ENCODE measurements at places on chromosomes 3 and 15.
A peak's percentile ranks its signal among the peaks of the same experiment; 100 is the strongest.

GRCh38 chr15:28952666-28953491 lies 67.1 kb downstream of the APBA2 start:
- DNase-seq = no peak

DNA sequence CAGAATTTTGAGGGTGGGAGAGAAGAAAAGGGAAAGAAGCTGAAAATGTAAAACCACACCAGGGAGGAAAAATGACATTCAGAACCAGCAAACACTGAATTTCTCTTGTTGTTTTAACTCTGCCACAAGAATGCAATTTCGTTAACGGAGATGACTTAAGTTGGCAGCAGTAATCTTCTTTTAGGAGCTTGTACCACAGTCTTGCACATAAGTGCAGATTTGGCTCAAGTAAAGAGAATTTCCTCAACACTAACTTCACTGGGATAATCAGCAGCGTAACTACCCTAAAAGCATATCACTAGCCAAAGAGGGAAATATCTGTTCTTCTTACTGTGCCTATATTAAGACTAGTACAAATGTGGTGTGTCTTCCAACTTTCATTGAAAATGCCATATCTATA lies 15.5 kb downstream of the GREM1 start:
- DNase-seq = no peak

GRCh38 chr3:61808526-61808925 lies 247.2 kb downstream of the PTPRG start:
- DNase-seq = no peak

GRCh38 chr3:192915722-192916121 lies 1.9 kb downstream of the MB21D2 start:
- no peak for DNase-seq

DNA sequence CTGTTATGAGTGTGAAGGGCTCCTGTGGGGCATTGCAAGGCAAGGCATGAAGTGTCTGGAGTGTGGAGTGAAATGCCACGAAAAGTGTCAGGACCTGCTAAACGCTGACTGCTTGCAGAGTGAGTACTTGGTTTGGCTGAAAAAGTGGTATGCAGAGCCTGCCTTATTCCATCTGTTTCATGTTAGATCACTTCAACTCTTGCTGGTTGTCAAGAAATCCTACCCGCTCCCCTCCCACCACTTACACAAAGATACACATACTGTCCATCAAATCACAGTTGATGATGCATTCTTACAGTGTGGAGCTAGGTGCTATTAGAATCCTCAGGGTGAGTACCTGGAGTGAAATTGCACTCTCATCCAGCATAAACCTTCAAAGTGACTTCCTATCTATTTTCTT lies 272.1 kb downstream of the UNC13C start:
- DNase-seq = no peak

- DNase-seq = no peak
Measured at GRCh38 chr15:27826902-27827714, 272.0 kb downstream of the OCA2 start.

DNA sequence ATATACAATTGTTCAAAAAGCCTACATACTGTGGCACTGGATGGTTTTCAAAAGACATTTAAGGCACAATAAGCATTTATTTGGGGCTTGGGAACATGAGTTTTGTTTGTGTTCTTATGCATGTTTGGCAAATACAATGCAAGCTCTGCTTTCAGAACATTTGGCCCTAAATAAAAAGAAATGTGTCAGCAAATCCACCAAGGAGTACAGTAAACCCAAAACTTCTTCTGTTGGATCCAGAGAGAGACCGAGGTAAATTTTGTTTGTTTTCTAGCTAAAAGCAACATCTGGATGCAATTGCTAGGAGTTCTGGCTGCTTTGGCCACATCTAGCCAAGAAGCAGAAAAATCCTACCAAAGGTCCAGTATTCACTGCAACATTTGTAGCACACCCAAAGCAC lies 168.8 kb downstream of the DCLK3 start:
- DNase-seq = no peak

GRCh38 chr3:140917772-140918171 lies 23.9 kb upstream of the SLC25A36 start:
- no peak for DNase-seq

DNA sequence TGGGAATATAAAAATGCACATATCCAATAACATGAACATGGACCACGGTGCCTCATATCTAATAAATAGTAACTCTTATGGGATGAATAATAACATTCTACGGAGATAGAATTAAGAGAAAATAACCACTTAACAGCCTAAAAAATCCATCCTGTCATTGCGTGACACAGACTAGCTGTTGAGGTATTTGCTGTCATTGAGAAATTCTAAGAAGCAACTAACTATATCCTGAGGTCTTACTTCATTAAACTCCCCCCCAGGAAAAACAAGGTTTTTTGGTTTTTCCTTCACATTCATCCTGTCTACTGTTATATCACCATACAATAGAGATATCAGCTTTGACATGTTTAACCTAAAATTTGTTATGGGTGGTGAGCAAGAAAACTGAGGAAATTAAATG lies 14.3 kb downstream of the CEP152 start:
- DNase-seq = no peak

GRCh38 chr3:128447561-128448013 lies 19.1 kb downstream of the DNAJB8 start:
- no peak for DNase-seq

DNA sequence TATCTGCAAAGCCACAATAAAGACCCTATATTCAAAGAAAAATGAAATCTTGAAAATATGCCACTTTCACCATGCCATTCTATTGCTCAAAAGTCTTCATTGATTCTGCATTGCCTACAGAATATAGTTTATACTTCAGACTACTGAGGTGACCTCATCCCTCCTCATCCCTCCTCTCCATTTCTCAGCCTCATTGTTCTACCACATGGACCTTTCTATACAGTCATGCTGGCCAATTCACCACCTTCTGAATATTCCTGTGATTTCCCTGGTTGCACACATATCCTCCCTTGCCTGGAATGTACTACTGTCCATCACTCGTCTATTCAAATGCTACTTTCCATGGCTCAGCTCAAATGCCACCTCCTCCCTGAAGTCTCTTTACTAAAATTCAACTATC lies 3.5 kb upstream of the COL8A1 start:
- DNase-seq = no peak

DNA sequence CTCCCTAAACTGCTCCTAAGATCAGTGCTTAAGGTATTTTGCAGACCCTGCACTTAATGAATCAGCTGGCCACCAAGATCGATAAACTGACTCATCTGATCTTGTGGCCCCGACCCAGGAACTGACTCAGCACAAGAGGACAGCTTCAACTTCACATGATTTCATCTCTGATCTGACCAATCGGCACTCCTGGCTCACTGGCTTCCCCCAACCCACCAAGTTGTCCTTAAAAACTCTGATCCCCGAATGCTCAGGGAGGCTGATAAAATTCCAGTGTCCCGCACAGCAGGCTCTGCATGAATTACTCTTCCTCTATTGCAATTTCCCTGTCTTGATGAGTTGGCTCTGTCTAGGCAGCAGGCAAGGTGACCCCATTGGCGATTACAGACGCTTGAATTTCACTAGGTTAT lies 13.5 kb downstream of the HTR3E start:
- DNase-seq = no peak

GRCh38 chr3:113769551-113769950 lies 22.7 kb downstream of the ATP6V1A start:
- no peak for DNase-seq

GRCh38 chr3:68876112-68876713 lies 56.1 kb downstream of the TAFA4 start:
- DNase-seq = peak; percentile 19

GRCh38 chr3:49806850-49807249 lies 3.8 kb downstream of the INKA1 start:
- DNase-seq = no peak

DNA sequence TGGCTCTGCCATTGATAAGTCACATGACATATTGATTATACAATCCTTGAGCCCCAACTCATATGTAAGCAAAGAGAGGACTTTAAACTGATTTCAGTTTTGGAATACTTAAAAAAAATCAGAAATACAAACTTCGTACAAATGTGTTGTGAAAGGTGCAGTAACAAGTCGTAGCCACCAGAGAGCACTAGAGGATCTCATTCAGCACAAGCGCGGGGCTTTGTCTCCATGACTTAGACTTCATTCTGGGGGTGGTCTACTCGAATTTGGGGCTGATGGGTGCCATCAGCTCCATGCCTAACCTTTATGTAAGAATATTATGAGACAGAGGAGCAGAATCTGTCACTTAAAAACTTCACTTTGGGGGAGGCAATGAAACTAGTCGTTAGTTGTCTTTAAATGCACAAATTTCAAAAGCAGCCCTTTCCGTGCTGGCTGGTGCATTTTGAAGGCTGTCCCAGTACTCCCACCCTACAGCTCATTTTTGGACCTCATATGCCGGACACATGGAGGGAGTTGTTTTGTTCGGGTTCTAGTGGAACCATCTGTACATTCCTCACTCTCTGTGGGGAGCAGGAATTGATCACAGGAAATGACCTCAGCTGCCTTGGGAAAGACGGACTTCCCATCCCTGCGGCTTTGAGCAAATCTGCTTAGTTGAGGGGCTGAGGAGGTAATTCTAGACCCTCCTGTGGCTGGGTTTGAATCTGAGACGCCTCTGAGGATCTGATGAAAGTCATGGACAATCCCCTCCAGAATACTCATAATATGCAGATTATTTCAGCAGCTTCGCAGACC lies 27.5 kb upstream of the MASP1 start:
- peak; percentile 52 for DNase-seq

DNA sequence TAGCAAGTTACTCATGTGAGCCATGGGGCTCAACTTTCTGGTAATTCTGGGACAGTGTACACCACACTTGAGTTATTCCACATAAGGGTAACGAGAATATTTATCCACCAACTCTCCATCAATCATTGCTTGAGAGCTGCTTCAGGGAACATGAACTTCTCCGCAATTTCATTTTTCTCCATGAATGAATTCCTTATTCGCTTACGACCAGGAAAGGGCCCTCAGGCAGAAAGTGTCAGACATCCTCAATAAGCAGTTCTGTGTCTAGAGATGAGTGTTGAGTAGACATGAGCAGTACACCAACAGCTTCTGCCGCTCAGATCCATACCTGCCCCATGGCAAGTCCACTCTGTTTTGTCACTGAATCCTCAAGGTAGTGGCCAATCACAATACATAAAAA lies 24.8 kb upstream of the IQCF2 start:
- no peak for DNase-seq

GRCh38 chr15:79724312-79724711 lies 172.5 kb downstream of the MTHFS start:
- DNase-seq = no peak

GRCh38 chr15:57272771-57273357 lies 103.4 kb upstream of the CGNL1 start:
- DNase-seq = no peak

DNA sequence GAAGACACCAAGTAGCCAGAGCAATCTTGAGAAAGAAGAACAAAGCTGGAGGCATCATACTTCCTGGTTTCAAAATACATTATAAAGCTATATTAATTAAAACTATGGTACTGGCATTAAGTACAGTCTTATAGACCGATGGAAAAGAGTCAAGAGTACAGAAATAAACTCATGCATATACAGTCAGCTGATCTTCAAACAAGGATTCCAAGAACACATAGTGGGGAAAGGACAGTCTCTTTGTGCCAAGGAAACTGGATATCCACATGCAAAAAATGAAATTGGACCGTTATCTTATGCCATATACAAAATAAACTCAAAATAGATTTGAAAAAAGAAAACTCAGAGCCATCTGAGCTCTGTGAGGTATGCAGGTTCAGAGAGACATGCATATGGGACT lies 57.4 kb downstream of the SERP1 start:
- no peak for DNase-seq

GRCh38 chr15:49024840-49025239 lies 21.4 kb downstream of the SECISBP2L start:
- no peak for DNase-seq

GRCh38 chr3:169347597-169347996 lies 315.9 kb downstream of the MECOM start:
- no peak for DNase-seq

GRCh38 chr15:86645925-86646500 lies 566.3 kb downstream of the AGBL1 start:
- DNase-seq = no peak

- no peak for DNase-seq
Measured at GRCh38 chr15:75420698-75421097, 30.8 kb downstream of the SIN3A start.

DNA sequence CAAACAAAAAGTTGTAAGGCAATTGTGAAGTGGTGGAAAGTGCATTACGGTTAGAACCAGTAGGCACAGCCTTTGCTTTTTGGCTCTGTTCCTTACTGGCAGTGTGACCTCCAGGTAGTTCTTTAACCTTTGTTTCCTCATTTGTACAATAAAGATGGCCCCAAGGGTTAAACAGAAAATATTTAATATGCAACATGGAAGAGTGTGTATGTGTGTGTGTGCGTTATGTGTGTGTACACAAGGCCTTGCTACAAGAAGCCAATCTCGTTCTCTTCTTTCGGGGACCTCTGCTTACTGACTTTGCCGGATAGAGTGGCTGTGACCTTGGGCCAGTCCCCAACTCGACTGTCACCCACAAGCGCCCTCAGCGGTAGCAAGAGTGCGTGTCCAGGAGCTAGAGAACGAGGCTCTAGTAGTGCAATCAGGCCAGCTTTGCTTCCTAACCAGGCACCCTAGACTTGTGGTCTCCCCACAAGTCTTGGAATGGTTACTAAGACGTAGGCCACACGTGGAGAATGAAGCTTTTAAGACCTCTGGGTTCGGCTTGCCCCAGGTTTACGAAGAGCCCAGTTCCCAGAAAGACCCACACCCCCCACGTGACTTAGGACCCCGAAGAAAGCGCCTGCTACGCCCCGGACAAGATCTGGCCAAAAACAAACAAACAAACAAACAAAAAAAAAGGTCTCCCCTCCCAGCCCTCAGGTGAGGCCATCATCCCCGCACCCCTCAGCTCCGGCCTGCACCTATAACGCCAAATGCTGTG lies 593 bp downstream of the CIAO2A start:
- DNase-seq = peak; percentile 45

DNA sequence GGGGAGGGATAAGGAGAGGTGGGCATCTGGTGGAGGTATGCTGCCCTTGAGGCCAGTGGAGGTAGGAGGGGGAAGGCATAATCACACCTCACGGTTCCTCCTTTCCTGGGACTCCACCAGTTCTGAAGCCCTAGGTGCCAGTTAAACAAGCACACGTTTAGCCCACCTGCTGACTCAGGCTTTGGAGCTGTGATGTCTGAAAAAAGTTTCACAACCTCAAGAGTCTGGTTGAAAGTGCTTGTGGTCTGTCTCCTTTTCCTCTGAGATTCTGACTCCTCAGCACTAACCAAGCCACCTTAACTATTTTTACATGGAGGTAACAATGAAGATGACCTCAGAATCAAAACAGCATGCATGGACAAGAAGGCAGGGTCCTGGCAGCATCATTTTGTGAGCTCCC lies 23.0 kb downstream of the HPS3 start:
- DNase-seq = no peak

- DNase-seq = no peak
Measured at GRCh38 chr3:130725746-130726145, 20.9 kb downstream of the PIK3R4 start.

DNA sequence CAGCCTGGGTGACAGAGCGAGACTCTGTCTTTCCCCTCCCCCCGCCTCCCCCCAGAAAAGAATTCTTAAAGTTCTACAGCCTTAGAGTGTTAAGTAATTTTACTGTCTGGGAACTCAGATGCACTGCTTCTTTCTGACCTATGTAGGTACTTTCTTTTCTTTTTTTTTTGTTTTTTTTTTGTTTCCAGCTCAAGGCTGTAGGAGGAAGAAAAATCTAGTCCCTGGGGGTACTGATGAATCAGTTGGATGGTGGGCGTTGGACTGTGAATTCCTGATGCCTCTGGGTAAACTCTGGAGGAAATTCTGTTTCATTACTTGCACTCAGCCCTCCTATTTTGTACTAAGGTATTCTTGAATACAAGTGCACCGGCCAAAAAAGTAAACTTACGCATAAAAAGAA lies 10.8 kb downstream of the GHRL start:
- DNase-seq = no peak

GRCh38 chr3:29668233-29668632 lies 387.4 kb downstream of the RBMS3 start:
- DNase-seq = no peak
